Effector memory CD4-positive, alpha-beta T cell (primary cell): ENCODE measurements at places on chromosomes 11 and 22.

GRCh38 chr11:19524171-19524671 lies 188.4 kb upstream of the NAV2 start:
- no peak for DNase-seq

- no peak for DNase-seq
Observed at GRCh38 chr22:43269246-43269645, 73.9 kb downstream of the SCUBE1 start.

GRCh38 chr11:118017631-118018315 lies 31.6 kb downstream of the IL10RA start:
- no peak for DNase-seq

GRCh38 chr11:75238595-75239440 lies 1.8 kb upstream of the TPBGL start:
- DNase-seq: no peak

- peak; percentile 19 for DNase-seq
Observed at GRCh38 chr11:63738720-63739360, 29.7 kb downstream of the ZFTA start.

GRCh38 chr22:35961480-35962295 lies 66.9 kb downstream of the RBFOX2 start:
- DNase-seq: no peak

DNA sequence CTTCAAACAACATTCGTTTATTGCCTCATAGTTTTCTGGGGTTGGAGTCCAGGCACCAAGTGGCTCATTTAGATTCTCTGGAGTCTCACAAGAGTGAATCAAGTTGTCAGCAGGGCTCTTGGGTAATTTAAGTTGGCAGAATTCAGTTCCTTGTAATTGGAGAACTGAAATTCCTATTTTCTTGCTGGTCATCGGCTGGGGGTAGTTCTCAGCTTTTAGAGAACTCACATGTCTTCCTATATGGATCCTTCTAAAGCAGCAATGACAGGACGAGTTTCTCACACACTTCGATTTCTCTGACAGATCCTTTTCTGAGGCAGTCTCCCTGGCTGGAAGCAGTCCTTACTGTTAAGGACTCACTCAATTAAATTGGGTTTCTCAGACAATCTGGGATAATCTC lies 17.3 kb upstream of the OOSP4B start:
- no peak for DNase-seq

DNA sequence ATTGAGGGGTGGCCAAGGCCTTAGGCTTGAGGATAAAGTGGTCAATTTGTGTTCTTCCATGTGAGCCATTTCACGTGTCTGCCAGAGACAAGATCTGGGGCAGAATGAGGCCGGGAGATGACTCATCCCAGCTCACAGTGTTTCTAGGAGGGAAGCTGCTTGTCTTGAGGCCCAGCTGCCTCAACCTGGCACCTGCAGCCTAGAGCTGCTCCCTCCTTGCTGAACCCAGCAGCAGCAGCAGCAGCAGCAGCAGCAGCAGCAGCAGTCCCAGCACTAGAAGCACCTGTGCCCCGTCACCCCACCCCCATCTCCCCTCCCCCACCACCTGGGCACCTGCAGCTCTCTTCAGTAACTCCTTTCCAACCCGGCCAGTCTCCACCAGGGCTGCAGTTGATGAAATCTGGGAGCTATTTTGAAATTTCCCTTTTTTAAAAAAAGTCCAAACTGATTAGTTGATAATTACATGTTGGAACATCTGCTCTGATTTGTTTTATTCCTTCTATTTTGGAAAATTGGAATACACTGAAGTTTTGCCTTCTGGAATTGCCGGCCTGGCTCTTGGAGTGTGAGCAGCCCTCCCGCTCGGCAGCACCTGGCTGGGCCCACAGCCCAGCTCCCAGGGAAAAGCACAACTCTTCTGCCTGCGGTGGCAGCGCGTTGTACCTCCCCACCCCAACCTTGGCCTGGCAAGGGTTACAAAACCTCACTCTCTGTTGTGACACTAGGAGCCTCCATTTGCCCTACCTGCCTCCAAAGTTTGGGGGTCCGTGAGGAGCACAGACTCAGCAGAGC lies 143.5 kb downstream of the NXPE2 start:
- no peak for DNase-seq

DNA sequence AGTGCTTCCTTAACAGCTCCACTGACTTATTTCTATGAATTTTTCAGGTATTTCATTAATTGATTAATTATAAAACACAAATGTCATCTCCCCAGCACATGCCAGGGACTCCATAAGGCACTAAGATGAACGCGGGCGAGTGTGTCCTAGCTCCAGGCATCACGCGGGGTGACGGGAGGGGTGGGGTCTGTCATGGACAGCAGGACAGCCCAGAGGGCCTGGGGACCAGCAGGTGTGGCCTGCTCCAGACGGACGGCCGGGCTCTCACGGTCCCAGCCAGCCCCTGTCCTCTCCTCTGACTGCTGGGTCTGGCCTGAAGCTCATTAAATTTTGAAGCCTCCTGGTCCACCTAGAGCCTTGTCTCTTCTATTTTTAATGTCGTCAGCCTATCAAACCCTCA lies 531.1 kb downstream of the BRD1 start:
- DNase-seq: no peak

DNA sequence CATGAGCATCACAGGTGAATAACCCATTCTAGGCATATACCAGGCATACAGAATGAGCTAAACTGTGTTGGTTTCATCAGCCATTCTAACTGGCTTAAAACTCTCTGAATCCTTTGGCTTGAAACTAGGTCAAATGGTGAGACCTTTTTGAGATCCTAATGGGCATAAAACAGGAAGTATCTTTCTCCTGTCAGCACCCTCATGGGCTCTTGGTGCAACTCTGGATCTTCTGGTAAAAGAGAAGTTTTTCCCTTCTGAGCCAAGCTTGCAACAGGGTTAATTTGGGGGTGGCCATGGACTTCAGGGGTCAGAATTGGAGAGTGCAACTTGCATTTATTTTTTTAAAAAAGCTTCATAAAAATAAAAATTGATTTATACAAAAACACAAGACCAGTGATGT lies 67.9 kb upstream of the GRAMD1B start:
- no peak for DNase-seq

- DNase-seq: no peak
Observed at GRCh38 chr11:77418971-77419597, 54.8 kb downstream of the PAK1 start.

DNA sequence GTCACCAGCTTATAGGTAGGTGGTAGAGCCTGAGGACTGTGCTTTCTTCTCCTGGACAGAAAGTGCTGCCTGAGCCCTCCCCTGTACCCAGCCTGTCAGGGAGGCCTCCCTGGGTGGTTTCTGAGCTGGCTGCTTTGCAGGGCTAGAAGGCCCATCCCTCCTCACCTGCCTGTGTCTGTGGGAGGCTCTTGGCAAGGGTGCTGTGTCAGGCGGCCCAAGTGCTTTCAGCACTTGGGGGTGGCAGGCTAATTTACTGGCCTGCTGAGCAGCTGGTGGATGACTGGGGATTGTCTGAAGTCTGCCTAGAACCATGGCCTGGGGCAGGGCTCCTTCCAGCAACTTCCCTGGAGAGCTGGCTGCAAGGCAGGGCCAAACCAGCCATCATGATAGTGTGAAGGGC lies 139.0 kb upstream of the NAV2 start:
- no peak for DNase-seq

DNA sequence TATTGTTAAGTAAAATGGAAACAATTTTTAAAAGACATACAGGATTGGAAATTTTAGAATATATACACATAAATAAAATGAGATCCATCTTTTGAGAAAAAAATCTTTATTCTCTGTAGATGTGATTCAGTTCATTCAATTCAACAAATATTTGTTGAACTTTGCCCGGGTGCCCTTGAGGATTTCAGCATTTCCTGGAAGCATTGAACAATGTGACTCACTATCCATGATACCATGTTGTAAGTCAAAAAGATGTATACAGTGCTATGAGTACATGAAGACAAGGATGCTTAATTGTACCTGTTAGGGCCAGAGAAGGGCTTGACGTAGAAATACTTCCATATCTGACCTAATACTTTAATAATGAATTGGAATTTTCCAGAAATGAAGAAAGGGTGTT lies 353.7 kb downstream of the METTL15 start:
- DNase-seq: no peak

DNA sequence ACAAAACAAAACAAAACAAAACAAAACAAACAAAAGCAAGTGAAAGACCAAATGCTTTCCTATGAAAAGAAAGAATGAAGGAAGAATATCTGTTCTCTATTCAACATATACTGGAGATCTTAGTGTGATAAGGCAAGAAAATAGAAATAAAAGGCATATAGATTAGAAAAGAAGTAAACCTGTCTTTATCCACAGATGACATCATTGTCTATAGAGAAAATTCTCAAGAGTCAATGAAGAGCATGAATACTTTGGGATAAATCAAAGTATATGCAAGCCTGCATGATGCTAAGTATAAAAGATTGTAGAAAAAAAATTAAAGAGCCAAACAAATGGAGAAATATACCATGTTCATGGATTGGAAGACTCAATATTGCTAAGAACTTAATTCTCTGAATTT lies 17.6 kb downstream of the C2CD3 start:
- DNase-seq: no peak

DNA sequence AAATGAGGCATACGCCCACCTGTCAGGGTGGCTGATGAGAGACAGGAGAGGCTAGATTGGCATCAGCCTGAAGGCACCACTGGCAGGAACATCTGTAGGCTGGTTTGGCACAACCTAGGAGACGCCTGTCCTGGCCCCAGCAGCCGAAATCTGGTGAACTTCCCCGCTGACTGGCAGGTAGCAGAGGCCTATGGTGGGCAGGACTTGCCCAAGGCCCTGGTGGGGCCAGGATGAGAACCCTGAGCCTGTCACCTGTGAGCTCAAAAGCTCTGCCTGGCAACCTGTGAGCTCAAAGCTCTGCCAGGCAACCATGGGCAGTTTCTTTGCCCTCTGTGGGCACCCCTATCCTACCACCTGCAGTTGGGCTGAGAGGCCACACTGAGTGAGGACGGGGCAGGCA lies 2.5 kb downstream of the DERL3 start:
- no peak for DNase-seq

DNA sequence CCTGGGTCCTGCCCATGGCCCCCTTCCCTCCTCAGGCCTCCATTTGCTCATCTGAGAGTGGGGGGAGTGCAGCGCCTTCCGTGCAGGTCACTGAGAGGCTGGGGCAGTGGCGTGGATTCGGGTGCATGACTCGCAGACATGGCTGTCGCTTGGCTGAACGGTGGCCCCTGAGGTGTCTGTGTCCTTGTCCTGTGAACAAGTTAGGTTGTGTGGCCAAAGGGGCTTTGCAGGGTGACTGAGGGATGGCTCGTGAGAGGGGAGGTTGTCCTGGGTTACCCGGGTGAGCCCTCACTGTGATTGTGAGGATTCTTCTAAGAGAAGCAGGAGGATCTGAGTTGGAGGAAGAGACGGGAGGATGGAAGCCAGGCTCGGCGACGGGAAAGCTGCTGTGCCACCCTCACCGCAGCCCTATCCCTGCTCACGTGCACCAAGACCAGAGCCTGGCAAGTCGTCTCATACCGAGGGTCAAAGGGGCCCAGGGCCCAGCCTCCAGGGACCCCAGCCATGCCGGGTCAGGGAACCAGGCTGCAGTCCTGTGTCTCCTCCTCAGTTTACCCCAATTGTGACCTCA lies 79.1 kb downstream of the KCNQ1 start:
- no peak for DNase-seq

- no peak for DNase-seq
Observed at GRCh38 chr11:99327066-99327465, 306.3 kb downstream of the CNTN5 start.

- DNase-seq: no peak
Observed at GRCh38 chr11:26743622-26744021, 21.8 kb upstream of the SLC5A12 start.

DNA sequence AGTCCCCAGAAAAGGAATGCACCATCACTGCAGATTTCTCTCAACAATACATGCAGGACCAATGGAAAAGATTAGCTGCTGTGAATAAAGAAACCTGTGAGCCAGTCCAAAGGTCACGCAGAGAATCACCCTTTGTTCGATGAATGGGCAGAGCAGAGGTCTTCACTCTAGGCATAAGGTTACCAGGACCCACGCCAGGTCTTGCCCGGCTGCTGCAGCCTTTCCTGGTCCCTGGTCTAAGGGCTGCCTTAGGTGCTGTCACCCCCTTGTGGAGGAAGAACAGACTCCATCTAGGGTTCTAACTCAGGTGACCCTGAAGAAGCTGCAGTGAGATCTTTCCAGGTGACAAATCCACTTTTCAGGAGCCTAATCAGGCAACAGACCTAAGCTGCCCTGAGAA lies 29.0 kb upstream of the NAP1L4 start:
- DNase-seq: peak; percentile 12

DNA sequence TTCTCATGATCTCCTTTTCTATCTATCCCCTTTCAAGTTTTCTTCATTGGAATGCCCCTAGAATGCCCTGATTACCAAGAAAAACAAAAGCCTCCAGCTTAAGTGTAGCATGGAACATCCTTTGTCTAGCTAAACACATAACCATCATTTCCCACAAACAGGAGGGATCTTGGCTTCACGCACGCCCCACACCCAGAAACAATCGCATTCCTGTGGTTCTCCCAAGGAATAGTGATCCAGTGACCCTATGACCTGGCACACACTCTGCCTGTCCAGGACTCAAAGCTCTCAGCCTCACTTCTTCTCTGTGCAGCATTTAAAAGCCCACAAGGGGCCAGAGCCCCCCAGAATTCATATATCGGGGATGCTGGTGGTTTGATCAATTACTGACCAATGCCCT lies 9.3 kb upstream of the POU2AF1 start:
- DNase-seq: no peak

DNA sequence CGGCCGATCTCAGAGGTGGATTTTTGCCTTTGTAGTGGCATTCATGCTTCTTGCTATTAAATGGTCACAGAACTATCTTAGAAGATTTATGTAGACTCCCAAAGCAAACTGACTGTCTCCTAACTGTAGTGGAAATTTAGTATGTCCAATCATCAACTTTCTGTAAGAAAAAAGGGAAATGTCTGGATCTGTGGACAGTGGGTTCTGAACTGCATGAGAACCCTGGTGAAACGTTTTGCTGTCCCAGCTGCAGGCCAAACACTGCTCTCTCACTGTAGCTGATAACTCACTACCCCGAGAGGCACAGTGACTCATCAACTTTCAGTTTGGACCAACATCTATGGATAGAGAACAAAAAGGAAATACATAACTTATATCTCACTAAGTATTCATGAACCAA lies 387.1 kb downstream of the SOX6 start:
- DNase-seq: no peak

DNA sequence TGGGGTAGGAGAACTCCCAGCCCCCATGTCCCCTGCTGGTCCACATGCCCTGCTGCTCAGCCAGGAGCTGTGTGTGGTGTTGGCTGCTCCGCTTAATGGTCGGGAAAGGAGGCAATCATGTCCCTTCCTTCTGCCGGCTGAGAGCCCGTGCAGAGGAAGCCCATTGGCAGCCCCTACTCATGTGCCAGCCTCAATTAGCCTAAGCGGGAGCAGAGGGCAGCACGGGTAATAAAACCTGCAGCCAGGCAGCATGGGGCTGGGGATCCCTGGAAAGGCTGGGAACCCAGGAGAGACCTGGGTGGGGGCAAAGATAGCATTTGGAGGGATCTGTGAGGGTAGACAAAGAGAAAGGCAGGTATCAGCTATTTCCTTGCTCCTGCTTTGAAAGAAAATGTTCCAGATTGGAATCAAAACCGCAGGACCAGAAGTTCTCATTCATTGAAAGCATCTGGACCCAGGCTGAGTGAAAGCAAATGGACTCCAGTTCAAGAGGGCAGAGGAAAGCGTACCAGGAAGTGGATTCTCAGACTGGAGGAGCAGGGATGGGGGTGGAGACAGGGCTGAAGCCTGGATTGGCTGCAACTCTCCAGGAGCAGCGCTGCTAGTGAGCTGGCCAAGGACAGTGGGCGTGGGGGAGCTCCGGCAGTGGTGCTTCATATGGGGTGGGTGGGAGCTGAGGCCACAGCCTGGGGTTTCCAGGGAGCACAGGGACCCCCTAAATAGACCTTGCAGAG lies 103.4 kb upstream of the NECTIN1 start:
- DNase-seq: no peak
